GM19239 (cell line): ENCODE measurements at places on chromosomes 5 and 9.

- DNase-seq, result no peak
Measured at GRCh38 chr5:8825139-8825757, 720.6 kb downstream of the SEMA5A start.

DNA sequence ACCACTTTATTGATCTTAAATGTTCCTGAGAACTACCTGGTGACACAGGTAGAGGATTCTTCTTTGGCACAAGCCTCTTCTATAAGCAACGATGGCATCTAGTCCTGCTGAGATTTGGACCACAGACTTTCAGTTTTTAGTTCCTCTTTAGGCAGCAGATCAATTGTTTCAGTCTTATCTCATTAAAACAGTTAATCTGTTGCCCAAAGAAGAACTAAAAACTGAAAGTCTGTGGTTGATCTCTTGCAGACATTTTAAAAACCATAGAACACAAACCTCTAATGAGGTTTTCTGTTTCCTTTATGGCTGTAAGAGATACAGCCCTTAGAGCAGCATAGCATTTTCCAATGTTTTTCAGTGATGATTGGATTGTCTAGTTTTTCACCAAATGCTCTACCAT, 480.9 kb downstream of the MTRR start:
- DNase-seq, result no peak

DNA sequence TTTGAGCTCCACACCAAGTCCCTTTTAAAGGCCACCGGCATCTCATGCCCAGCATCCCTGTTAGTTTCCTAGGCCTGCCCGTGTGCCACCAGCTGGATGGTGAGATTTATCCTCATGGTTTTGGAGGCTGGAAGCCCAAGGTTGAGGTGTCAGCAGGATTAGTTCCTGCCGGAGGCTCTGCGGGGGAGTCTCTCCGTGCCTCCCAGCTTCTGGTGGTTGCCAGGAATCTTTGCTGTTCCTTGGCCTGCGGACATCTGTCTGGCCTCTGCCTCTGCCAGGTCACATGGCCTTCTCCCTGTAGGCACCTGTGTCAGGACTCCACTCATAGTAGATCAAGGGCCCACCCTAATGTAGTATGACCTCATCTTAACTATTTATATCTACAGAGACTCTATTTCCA, 45.4 kb downstream of the JADE2 start:
- DNase-seq, result no peak

- DNase-seq, result no peak
Measured at GRCh38 chr5:127824126-127824525, 120.9 kb downstream of the CCDC192 start.

- no peak for DNase-seq
Measured at GRCh38 chr5:94855543-94855942, 237.1 kb downstream of the SLF1 start.

GRCh38 chr5:77630114-77630680, 8.3 kb downstream of the OTP start:
- DNase-seq, result peak; percentile 73

DNA sequence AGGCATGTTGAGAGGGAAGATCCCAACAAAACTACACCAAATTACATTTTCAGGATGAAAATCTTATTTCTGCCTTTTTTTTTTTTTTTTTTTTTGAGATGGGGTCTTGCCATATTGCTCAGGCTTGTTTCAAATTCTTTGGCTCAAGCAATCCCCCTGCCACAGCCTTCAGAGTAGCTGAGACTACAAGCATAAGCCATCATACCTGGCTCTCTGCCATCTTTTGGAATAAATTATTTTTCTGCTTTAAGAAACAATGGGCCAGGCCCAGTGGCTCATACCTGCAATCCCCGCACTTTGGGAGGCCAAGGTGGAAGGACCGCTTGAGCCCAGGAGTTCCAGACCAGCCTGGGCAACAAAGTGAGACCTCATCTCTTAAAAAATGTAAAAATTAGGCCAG, 14.3 kb downstream of the AFF4 start:
- DNase-seq, result no peak

DNA sequence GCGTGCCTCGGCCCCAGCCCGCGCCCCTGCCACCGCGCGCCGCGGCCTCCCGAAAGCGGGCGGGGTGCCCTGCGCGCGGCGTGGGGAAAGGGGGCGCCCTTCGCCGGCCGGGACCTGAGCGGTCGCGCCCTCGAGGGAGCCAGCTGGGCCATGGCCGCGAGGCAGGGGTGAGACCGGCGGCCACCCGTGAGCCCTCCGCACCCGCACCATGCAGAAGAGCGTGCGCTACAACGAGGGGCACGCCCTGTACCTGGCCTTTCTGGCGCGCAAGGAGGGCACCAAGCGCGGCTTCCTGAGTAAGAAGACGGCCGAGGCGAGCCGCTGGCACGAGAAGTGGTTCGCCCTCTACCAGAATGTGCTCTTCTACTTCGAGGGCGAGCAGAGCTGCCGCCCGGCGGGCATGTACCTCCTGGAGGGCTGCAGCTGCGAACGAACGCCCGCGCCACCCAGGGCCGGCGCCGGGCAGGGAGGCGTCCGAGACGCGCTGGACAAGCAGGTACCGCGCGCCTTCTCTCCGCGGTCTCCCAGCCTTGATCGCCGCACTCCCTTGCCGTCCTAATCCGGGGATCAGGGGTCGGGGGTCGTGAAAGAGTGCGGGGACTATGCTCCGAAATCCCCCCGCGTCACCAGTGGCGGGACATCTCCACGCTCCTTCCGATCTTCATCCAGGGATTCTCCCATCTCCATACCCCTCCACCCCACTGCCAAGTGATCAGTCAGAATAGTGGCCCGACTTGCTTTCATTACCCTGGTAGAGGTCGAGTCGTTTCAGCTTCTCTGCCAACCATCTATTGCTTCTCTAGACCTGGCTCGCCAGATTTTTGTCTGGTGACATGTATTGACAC, 590 bp downstream of the RASGRF2 start:
- DNase-seq, result no peak

- DNase-seq, result no peak
Measured at GRCh38 chr9:546797-547223, 294.7 kb upstream of the DMRT1 start.

DNA sequence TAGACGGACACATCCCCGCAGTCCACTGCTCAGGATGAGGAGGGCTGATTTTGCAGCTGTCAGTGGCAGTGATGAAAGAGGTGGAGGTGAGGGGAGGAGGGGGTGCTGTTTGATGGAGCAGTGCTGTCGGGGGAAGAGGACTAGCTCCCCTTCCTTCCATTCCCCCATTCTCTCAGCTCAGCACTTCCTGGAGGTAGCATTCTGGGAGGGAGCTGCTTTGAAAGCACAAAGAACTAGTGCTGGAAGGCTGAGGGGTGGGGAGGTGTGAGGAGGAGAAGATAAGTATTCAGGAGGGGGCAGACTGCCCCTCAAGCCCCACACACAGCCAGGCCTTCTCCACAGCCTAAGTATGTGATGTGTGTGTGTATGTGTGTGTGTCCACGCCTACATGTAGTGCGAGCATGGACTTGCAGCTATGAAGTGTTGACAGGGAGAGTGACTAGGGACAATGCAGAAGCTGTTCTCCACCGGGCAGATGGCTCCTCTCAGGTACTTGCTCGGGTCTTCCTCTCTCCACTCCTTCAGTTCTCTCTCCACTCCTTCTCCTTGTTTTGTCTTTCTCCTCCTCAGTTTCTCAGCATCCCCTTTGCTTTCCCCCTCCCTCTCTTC, 65.5 kb upstream of the HSPA9 start:
- no peak for DNase-seq

- DNase-seq, result no peak
Measured at GRCh38 chr9:35558185-35558584, 46.9 kb upstream of the TESK1 start.

- DNase-seq, result no peak
Measured at GRCh38 chr5:111779922-111780292, 22.9 kb upstream of the NREP start.

DNA sequence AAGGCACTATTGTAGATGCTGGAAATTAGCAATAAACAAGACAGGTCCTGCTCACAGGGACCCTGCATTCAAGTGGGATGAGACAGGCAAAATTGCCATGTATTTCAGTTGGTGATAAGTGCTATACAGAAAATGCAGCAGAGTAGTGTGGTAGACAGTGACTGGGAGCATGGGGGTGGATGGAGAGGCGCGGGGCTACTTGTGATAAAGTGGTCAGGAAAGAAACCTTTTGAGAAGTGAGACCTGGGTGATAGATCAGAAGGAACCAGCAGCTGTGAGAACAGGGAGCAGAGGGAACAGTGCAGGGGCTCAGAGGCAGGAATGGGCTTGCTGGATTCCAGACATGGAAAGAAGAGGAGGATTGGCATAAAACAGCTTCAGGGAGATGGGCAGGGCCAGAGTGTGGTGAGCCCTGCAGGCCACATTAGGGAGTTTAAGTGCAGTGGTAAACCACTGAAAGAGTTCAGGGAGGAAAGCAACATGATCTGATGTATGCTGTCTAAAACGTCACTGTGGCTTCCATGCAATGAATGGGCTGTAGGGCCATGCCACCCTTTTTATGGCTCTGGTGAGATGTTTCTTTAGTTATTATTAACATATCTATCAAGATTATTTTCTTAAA, 7.3 kb downstream of the CRHBP start:
- no peak for DNase-seq

DNA sequence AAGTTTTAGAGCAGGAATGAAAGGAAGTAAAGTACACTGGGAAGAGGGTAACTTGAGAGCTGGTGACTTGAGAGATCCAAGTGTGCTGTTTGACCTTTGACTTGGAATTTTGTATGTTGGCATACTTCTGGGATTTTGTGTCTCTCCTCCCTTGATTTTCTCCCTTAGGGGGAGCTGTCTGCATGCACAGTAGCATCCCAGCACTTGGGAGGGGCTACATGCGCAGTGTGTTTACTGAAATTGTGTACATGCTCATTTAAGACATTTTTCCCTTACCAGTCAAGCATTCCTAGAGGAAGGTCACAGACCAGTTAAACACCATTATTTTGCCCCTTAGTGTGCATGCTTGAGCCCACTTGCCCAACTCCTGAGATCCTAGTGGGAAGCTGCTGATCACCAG, 120.1 kb downstream of the ZNF622 start:
- no peak for DNase-seq

- DNase-seq, result no peak
Measured at GRCh38 chr9:126432659-126433058, 106.0 kb downstream of the MVB12B start.

- no peak for DNase-seq
Measured at GRCh38 chr5:83552275-83552674, 80.7 kb downstream of the VCAN start.

DNA sequence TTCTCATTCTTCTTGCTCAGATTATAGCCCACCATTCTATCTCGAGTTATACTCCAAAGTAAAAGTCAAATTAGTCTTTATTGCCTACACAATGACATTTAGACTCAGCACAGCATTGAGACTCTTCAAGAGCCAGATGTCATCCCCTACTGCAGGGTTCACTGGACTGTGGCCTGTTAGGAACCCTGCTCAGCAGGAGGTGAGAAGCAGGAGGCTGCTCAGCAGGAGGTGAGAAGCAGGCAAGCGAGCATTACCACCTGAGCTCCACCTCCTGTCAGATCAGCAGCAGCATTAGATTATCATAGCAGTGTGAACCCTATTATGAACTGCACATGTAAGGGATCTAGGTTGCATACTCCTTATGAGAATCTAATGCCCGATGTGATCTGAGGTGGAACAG, 12.7 kb upstream of the LIFR start:
- DNase-seq, result no peak

DNA sequence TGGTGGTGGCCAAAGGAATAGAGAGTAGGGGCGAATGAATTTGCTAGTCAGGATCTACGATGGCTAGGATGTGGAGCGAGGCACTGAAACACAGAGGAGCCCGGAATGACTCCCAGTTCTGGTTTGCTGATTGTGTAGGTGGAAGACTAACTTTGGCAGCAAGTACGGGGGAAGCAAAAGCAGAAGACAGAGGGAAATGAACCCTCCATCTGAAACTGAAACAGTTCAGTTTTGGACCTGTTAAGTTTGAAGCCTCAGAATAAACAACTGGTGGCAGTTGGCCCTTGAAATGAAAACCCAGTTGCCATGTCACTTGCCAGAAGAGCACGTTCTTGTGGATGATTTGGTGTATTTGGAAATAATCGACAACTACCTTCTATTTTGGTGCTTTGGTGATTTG, 15.4 kb upstream of the SMIM15 start:
- no peak for DNase-seq

DNA sequence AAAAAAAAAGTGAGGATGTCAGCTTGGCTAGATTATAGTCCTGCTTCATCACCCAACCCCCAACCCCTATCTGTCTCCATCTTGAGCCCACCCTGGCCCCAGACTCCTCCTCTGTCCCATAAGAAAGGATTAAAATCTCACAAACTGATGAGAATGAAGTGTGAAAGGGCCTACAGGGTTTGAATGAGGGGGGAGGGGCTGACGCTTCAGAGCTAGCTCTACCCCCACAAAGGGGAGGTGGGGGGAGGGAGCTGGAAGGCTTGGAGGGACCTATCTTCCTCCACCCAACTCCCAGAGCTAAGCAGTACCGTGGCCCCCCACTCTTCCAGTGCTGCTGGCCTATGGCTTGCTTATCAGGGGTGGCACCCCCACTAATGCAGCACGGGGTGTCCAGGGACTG, 43.7 kb upstream of the HAND1 start:
- DNase-seq, result no peak

DNA sequence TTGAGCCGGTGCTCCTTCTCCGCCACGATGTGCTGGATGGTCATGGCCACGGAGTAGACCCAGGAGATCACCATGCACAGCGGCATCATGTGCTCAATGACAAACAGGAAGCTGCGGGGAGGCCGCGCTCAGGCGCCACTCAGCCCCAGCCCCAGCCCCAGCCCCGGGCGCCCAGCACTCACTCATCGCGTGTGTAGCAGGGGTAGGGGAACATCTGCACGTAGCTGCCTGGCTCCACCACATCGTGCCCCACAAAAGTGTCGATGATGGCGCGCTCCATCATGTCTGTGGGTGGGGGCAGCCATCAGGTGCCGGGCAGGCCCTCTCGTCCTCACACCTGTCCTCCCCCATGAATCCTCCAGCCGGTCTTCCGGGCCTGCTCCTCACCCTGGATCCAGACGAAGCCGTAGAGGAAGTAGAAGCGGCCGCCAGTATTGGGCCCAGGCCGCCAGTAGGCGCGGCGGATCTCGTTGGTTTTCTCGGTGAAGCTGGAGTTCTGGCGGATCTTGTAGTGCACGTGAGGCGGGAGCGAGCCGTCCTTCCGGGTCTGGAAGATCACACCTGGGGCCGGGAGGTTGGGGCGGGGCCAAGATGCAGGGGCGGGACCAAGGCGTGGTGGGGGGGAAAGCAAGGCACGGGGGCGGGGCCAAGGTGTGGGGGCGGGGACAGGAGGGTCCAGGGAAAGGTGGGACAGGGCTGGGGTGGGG, 10.1 kb downstream of the ABCA2 start:
- DNase-seq, result no peak

DNA sequence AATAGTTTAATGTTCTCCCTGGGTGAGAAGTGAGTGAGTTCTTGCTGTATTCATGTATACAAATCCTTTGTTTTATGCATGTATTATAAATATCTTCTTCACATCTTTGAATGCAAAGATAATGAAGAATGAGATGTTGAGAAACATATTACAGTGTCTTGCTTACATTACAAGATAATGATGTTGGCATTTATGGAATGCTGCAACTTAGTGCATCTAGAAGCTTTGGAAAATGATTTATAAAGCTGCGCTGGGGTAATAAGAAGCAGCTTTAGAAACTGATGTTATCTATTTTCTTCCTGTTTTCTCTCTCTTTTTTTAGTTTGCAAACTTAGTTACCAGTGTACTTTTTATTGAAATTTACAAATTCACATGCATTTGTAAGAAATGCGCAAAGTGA, 673.4 kb downstream of the KCTD16 start:
- no peak for DNase-seq
